Stimulated activated CD4-positive, alpha-beta T cell treated with anti-CD3 and anti-CD28 coated beads, Interleukin-1b, Interleukin-23, amount 100 ng/mL, for 1 hour (primary cell): ENCODE measurements at places on chromosomes 6 and 20.

GRCh38 chr20:56518721-56519398 is 5.7 kb upstream of the FAM209A start:
- no peak for DNase-seq

DNA sequence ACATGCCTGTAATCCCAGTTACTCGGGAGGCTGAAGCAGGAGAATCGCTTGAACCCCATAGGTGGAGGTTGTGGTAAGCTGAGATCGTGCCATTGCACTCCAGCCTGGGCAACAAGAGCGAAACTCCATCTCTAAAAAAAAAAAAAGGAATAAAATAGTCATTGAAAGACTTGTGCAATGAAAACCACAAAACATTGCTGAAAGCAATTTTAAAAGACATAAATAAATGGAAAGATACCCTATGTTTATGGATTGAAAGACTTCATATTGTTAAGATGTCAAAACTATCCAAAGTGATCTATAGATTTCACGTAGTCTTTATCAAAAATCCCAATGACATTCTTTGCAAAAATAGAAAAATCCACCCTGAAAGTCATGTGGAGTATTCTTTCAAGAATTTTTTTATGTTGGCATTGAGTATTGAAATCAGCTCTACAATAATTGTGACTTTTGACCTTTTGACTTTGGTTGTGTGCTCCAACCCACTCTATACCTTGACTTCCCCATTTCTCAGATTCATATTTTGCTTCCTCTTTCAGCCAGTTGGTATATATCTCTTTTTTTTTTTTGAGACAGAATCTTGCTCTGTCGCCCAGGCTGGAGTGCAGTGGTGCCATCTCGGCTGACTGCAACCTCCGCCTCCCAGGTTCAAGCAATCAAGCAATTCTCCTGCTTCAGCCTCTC is 45.5 kb upstream of the SLC23A2 start:
- DNase-seq, result no peak

GRCh38 chr6:100229512-100229911 is 235.2 kb downstream of the SIM1 start:
- no peak for DNase-seq

GRCh38 chr6:38176797-38177751 is 357.5 kb downstream of the ZFAND3 start:
- DNase-seq, result no peak

DNA sequence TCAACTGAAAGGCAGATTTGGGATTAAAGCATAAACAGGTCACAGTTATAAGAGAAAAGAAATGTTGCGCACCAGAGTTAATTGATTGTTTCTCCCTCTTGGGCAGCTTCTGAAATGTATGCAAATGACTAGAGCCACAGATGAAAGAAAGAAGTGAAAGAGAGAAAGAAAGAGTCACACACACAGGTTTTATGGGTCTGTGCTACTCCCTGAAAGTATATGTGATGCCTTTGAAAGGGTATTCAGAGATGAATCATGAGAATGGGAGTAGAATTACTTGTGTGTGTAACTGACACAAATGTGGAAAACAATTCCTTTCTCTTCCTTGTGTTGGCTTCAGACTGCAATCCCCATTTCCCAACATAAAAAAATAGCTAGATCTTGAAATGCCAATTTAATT is 196.9 kb downstream of the FOXA2 start:
- no peak for DNase-seq

DNA sequence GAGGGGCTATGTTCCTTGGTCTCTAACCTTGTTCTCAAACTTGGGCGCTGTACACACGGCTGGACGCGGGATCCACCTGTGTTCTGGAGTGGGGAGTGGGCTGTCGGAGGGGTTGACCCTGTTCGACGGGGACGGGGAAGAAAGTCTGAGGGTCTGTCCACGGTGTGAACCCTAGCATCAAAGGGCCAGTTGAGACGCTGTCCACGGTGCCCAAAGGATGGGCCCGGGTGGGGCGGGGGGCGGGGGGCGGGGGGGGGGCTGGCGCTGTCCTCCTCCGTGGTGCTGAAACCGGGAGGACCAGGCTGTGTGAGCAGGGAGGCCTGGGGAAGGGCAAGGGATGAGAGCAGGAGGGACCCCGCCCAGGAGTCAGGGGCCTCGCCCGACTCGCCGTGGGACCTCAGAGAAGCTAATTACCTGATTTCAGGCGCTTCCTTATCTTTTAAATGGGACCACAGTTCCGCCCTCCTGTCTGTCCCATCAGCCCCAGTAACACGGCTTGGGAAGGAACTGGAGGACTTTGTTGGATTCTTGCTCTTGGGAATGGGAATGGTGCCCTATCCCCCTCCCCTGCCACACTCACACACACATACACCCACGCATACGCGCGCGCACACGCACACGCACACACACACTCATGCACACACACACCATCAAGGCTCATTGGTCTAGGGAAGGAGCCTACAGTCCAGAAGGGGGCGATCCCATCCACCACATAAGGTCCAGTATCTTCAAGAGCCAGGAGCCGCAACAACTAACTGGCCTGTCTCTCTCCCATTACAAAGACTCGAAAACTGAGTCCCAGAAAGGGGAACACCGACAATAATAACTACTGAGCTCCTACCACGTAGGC is 1.0 kb upstream of the VSTM2L start:
- DNase-seq, result no peak

- DNase-seq, result no peak
Observed at GRCh38 chr6:74000666-74001490, 304.9 kb downstream of the CD109 start.

GRCh38 chr6:89087881-89088280 is 7.3 kb downstream of the PNRC1 start:
- DNase-seq, result no peak

DNA sequence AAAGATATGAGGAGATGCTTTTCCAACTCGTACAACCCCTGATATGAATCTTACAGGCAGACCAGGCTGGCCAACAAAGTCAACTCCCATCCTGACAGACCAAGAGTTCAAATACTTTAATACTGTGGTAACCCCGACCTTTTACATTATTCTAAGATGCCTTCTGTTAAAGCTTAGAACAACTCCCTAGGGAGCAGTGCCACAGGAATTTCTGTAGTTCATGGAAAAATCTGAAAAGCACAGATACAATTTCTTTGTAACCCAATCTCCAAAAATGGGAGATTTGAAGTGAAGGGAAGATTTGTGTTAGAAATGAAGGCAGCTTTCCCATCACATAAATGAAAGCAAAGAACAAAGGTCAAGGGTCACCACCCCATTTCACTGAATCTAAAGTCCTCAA is 151.3 kb upstream of the BEND6 start:
- DNase-seq, result no peak

DNA sequence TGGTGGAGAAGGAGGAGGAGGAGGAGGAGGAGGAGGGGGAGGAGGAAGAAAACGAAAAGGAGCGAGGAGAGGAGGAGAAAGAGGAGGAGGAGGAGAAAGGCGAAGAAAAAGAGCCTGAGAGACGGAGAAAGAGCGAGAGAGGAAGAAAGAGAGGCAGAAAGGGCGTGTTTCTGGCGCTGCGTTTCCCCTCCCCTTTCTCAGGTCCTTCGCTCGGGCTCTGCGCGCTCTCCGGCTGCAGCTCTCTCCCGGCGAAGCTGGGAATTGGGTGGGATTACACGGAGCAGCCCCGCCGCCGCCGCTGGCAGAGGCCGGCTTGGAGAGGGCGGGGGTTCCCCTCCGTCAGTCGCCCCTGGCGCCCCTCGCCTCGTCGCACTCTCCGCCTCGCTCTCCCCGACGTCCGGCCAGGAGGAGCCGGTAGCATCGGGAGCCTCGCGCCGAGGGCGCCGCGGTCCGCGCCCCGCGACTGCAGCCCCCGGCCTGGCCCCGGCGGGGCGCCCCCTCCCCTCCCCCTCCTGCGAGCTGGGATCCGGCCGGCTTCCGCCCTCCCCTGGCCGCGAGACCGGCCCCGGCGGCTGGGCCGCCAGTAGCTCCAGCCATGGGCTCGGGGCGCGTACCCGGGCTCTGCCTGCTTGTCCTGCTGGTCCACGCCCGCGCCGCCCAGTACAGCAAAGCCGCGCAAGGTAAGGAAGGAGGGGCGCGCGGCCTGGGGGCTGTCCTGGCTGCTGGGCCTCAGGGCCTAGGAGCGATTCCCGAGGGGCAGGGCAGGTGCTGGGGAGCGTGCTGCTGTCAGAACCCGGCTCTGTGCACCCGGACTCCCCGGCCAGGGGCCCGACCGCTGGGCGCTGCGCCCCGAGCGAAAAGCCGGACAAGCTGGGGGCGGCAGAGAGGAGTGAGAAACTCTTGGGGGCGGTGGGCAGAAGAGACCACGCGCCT is at the start of gene SCUBE3:
Gene SCUBE3 (plus strand): TSS at position 133 of the 933 bp plus-strand sequence. CDS start 463 bp downstream, at position 596.
- no peak for DNase-seq

DNA sequence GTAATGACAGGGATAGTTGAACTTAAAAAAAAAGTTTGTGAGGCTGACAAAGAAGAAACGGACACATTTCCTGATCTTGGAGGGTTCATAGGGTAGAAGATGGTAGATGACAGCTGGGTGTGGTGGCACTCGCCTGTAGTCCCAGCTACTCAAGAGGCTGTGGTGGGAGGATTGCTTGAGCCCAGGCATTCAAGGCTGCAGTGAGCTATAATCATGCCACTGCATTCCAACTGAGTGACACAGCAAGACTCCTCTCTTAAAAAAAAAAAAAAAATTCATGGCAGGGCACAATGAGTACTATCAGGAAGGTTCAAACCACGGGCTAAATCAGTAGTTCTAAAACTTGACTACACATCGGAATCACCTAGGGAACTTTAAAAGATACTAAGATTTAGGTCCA is 2.0 kb upstream of the MICA start:
- no peak for DNase-seq

DNA sequence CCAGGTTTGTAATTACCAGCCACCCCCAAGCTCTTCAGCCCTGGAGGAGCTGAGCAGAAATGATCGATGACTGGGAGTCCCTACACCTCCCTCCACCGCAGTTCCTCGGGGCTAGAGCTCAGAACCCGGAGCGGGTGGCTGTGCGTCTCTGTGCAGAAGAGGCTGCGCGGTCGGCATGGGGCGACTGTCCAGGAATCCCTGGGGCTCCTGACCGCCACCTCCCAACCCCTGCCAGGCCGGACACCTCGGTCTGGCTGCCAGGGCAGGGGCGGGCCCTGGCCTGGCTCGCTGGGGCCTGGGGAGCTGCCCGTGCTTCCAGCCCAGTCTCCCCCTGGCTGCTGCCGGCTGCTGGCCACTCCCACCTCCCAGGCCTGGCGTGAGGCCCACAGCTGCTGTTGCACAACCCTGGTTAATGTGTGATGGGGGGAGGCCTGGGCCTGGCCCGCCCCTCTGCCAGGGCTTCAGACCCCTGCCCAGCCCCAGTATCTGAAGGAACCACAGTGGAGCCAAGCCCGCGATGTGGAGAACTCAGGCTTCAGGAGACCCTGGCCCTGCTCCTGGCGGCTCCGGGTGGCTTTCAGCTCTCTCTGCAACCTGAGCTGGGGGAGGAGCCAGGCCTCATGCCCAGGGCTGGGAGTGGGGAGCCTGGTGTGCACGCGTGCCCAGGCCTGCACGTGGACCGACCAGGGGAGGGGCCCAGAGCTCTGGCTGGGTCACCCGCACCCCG is 1.2 kb downstream of the SLC2A4RG start:
- DNase-seq, result no peak

DNA sequence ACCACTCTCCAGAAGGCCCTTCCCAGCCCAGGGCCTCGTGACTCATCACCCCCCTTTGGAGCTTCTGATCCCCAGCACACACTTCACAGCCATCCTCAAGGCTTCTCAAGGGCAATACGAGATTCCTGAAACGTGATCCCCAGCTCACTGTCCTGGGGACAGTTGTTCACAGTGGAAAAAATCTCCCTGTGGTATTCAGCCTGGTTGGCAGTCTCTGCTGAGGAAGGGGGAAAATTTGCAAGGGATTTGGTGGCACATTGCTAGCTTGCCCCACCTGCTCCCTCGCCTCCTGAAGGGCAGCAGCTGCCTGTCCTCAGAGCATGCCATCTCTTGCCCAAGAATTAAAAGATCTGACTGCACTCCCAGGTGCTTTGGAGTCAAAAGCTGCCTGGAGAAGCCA is 20.7 kb upstream of the PKHD1 start:
- no peak for DNase-seq

- DNase-seq, result no peak
Observed at GRCh38 chr6:109747221-109747620, 56.1 kb downstream of the FIG4 start.

- no peak for DNase-seq
Observed at GRCh38 chr6:56536536-56536935, 106.2 kb downstream of the DST start.

GRCh38 chr6:26602262-26602661 is 5.5 kb downstream of the ABT1 start:
- DNase-seq, result no peak

DNA sequence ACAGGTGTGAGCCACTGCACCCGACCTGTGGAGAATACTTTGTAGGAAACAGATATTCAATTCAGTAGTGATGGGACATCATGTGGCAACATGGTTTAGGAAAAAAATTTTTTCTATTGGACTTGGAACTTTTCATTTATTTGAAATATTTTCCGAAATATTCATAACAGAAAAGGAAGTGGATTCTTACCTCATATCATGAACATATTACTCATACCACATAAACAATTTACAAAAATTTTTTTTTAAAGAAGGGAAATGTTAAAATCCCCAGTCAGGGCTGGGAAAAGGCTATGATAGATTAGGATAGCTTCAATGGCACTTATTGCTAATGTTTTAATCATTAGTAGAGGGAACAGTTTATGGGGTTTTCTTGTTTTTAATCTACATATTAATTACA is 6.8 kb upstream of the ALDH8A1 start:
- DNase-seq, result no peak

- DNase-seq, result no peak
Observed at GRCh38 chr6:72522735-72523141, 99.1 kb upstream of the KCNQ5 start.

- no peak for DNase-seq
Observed at GRCh38 chr20:60632391-60633262, 619.4 kb upstream of the CDH4 start.

- no peak for DNase-seq
Observed at GRCh38 chr6:24742216-24742738, 23.3 kb upstream of the C6orf62 start.

DNA sequence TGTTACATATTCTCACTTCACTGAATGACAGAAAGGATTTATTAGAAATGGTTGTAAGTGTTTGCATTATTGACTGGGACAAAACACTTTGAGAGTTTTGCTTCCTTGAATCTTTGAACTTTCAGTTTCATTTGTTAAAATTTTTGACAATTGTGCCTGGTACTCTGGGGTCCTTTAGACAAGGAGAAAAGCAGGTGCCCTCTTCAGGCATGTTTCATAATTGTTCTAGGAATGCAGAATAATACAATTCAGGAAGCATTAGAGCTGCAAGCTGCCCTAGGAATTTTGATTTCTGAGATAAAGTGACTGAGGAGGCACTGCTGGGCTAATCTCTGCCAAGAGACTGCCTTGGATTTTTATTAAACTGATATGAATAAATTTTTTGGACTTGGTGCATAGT is 49.7 kb downstream of the TOP1 start:
- DNase-seq, result no peak

DNA sequence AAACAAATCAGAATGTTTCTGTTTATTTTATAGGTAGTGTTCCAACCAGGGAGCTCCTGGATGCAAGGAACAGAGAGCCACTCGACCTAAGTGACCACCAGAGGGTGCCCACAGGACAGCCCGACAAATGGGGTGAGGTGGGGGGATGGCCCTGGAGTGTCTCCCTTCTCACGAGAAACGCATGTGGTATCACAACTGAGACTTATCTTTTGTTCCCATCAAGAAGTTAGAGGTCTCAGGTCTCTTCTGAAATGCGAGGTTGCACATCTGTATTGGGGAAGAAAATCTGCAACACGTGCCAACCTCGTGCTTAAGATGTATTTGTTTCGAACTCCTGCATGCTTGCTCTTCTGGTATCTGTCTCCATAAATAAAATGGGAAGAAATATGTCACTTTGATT is 104.0 kb downstream of the ISM1 start:
- no peak for DNase-seq

- no peak for DNase-seq
Observed at GRCh38 chr6:111805511-111806164, 67.6 kb downstream of the FYN start.

GRCh38 chr6:69111301-69111700 is 476.2 kb downstream of the ADGRB3 start:
- no peak for DNase-seq
